ENCODE measurements at places on chromosomes 13 and 19.

DNA sequence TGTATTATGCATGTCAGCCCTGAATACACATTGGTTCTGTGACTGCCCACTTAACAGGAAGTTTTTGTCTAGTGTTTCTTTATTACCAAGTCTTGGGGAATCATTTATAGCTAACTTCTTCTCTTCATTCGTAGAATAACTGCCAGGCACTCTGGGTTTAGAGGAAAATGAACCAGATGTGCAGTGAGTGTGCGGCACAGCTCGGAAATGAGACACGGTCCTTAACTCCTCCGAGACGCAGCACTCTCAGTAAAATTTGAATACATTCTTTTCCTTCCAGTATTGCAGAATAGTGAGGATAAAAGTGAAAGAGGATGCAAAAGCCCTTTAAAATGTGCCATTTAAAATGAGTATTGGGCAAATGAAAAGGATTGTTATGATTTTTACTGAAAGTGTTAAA, 29.2 kb downstream of the ATP8A2 start:
- no peak for DNase-seq

DNA sequence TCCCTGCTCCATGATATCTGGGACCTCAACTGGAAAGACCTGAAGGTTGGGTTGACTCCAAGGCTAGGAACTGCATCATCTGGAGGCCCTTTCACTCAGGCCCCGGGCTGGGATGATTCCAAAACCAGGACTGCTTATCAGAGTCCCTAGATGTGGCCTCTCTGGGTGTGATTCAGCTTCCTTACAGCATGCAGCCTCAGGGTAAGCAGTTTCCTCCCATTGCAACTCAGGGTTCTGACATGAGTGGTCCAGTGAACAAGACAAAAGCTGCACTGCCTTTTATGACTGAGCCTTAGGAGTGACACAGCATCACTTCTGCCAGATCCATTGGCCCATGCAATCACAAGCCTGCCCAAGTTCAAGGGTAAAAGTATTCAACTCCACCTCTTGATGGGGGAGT, 502.8 kb downstream of the COG6 start:
- no peak for DNase-seq

DNA sequence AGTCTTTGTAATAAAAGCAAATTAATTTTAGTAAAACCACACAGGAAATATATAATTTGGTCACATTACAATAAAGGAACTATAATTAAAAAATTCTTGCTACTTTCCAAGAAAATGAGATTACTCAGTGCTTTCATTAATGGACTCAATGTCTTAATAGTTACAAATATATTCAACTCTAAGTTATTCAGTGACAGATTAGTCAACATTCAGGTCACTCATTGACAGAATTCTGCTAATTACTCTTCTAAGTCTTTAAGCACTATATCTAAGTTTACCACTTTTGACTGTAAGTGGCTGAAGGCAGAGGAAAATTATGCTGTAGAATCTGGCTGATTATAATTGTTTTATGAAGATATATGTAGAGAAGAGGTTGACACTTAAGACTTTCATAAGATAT, 1365.0 kb downstream of the EFNB2 start:
- no peak for DNase-seq

DNA sequence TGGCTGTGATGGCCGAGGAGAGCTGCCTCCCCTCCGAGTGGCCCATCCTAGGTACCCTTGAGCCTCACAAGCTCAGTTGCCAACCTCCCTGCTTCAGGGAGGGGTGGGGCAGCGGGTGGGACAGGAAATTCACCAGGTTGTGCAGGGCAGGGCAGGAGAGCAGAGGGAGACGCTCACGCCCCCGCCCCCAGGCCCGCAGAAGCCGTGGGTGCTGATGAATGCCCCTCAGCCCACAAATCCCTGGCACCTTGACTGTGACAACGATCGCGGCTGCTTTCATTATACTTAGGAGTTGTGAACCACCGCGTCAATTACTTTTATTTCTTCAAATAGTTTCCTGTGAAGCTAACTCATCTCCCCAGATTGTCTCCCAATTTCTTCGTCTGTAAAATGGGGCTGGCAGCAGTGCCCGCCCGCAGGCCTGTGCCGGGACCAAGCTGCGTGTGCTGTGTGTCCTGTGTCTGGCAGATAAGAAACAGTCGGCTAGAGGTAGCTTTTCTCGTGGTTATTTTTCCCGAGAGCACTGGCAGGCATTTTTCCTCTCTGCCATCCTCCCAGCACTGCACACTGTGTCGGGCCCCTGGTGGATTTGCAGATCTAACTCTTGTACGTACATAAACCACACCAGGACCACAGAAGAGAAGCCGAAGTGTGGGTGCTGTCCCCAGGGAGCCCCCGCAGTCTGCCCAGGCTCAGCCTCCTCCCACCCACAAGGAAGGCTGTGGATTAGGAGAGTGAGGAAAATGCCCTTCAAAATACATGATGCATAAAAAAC, 7.9 kb upstream of the RASA3 start:
- no peak for DNase-seq

GRCh38 chr19:17475541-17476115, 5.3 kb downstream of the SLC27A1 start:
- no peak for DNase-seq

DNA sequence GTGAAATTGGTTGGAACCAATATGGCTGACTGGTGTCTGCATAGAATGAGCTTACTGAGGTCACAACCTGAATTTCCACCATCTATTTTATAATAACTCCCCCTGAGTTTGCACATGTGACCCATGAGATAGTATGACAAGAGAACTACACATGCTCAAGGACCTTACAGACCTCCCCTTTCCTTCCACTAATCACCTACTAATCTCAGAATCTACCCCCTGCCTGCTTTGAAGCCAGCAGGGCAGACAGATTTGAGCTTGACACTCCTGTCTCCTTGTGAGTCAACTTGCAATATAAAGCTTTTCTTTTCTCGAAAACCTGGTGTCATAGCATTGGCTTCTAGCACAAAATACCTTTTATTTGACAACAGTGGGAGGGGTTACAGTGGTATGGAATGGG, 248.4 kb downstream of the RFC3 start:
- no peak for DNase-seq

DNA sequence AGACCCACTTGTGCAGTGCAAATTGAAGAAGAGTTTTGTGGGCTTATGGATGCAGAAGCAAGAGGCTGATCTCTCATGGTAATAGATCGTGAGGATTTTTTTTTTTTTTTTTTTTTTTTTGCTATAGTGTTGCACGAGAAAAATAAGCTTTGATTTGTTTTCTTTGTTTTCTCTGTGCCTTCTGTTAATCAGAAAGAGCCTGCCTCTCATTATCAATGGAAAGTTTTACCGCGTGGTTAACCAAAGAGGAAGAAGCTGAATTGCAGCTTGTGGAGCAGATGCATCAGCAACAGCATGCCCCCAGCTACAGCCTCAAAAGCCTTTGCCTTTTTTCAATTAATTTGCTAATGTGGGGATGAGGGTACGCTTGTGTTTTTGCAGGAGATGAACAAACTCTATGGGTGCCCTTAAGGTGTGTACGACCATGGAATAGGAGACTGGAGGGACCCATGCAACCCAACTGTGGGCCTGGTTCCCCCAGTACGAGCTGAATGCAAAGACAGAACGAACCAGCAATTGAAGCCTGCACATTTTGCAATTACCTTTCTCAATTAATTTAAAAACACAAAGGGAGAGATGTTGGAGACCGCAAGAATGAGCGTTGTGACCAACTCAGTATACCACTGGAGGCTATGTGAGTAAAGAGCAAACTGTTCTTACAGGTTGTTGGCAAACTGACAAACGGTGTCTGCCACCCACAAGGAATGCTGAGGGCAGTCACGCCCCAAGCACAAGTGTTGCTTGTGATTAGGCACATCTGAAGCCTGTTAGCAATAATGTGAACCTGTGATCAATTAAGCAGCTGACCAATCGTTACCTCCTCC, 58.6 kb upstream of the SPRY2 start:
- no peak for DNase-seq

GRCh38 chr19:18746401-18747325, 44.4 kb downstream of the COMP start:
- DNase-seq, result no peak
